Midbrain (tissue), 1 donor: ENCODE measurements at places on chromosomes 2 and 18.

DNA sequence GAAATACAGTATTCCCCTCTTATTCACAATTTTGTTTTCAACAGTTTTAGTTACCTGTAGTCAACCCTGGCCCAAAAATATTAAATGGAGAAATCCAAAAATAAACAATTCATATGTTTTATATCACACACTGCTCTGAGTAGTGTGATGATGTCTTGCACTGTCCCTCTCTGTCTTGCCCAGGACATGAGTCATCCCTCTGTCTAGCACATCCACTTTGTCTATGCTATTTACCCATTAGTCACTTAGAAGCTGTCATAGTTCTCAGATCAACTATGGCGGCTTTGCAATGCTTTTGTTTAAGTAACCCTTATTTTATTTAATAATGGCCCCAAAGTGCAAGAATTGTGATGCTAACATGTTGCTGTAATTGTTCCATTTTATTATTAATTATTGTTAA lies 380.6 kb upstream of the REG3G start:
- no peak for DNase-seq

GRCh38 chr2:241641631-241642030 lies 4.1 kb downstream of the ATG4B start:
- no peak for DNase-seq

- no peak for DNase-seq
Measured at GRCh38 chr18:37967261-37967660, 401.7 kb upstream of the CELF4 start.

- no peak for DNase-seq
Measured at GRCh38 chr18:36312806-36313395, 15.4 kb downstream of the FHOD3 start.

DNA sequence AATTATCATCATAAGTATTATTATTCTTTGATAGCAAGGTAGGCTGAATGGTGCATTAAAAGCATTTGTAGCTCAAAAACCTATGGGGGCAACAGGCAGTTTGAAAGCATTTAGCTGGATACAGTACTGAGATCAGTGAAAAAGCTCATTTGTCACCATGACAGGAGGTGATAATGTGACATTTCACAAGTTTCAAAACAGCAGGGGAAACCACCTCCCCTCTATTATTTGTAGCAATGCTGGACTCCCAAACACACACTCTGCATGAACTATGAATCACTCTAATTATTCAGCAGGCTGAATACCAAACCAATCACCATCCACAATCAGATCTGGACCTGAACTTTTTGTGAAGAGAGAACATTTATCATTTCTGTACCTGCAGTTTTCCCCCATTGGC lies 63.4 kb downstream of the MYO5B start:
- no peak for DNase-seq
